Kidney epithelial cell (primary cell): ENCODE measurements at places on chromosomes 3 and 15. TPM values are rescaled to one million over a fixed set of nuclear protein-coding genes. Genes with fewer than 3 reads are reported as not detected.

Gene SNRPA1
- total RNA-seq: 21.7 and 39.8 TPM in 2 replicates

DNA sequence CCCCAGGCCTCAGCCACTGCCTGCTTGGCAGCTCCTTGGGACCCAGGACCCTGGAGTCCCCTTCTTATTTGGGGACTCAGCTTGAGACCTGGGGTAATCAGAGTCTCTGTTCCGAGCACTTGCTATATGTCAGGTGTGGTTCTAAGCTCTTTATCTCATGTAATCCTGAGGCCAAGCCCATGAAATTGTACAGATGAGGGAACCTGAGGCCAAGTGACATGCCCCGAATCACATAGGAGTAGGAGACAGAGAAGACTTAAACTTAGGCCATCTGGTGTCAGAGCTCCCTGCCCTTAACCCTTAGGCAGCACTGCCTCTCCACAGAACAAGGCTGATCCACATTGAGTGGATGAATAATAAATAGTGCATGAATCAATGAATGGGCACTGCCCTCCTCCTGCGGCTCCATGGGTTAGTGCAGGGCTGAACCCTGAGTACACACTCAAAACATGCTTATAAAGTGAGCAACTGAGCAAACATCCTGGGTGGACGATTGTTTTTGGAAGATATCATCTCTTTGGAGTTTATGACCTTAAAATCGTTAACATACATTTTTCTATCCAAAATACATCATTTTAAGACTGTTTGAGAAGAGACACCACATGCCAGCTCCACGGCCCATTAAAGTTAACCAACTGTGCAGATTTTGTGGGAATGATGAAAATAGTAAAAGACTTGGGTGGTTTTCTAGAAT, 33.2 kb upstream of the IQSEC1 start:
- peak; percentile 26 for DNase-seq

DNA sequence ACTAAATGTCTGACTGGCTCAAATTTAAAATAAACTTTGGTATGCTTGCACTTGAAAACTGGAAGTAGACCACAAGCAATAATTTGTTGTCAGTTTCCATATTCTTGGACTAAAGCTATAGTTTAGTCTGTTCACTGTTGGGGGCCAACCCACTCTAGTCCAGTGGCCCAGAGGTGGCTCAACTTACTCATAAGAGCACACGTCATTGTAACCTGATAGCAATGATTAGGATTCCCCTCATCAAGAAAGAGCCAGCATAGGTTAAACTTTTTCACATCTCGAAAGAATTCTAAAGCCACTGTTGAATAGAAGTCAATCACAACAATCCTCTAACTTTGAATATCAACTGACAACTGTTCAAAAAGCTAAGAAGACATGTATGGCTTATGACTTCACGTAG, 147.0 kb downstream of the MEIS2 start:
- DNase-seq: no peak

DNA sequence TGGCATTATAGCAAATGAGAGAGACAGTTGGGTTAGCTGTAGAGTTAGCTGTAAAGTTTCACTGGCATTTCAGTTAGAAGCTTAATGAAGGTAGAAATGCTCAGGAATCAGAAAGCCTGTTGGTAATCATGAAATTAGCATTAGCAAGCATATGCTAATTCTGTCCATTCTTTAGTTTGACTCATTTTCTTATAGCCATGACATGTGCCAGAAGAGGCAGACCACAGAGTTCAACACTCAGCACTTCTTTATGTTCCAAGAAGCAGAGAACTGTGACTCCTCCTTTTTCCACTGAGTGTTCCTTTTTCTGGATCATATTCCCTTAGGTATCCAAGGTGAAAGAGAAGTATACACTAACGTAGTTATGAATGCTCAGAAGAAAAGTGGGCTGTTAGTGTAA, 276.2 kb upstream of the SGO1 start:
- no peak for DNase-seq

DNA sequence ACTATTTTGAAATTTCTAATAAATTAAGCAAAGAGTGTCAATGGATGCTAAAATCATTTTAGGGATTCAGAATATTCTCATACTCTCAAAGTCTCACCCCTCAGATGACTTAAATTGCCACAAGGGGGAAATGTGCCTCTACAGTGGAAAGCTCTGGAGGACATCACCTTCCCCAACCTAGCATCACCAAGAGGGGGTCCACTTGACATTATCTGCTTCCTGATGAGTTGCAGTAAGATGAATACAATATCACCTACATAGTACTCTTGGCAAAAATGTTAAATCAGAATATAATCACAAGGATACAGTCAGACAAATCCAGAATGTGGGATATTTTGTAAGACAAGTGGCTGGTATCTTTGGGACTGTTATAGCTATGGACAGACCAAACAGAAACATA, 290.1 kb downstream of the MFSD1 start:
- DNase-seq: no peak

- no peak for DNase-seq
These were observed 245.7 kb downstream of the FGF12 start for GRCh38 chr3:192481638-192482037.
